ENCODE measurements at places on chromosomes 12 and 14. TPM values are rescaled to one million over a fixed set of nuclear protein-coding genes. Genes with fewer than 3 reads are reported as not detected.

ACACB gene
- 5.8 TPM for total RNA-seq

- no peaks in the 10 kb centered on the region for H3K27me3 ChIP-seq
- no peaks in the 10 kb centered on the region for H3K4me1 ChIP-seq
- H3K27ac ChIP-seq, result no peak overlapping the region
- peaks cover 14% of the 10 kb centered on the region for H3K36me3 ChIP-seq
- DNase-seq, result peak; percentile 79
Observed at GRCh38 chr14:69107407-69108003, 45.4 kb downstream of the DCAF5 start.

GRCh38 chr14:50530358-50530757 lies 2.0 kb downstream of the MAP4K5 start:
- peaks cover 17% of the 10 kb centered on the region for H3K36me3 ChIP-seq
- H3K27me3 ChIP-seq, result peaks cover 9% of the 10 kb centered on the region
- no peak overlapping the region for H3K27ac ChIP-seq

GRCh38 chr12:100474617-100475016 lies 951 bp downstream of the NR1H4 start:
- H3K4me3 ChIP-seq, result no peak overlapping the region
- no peak overlapping the region for H3K27ac ChIP-seq

CCT2 gene
- 490 TPM for total RNA-seq

TSPAN19 gene
- total RNA-seq, result not detected

DNA sequence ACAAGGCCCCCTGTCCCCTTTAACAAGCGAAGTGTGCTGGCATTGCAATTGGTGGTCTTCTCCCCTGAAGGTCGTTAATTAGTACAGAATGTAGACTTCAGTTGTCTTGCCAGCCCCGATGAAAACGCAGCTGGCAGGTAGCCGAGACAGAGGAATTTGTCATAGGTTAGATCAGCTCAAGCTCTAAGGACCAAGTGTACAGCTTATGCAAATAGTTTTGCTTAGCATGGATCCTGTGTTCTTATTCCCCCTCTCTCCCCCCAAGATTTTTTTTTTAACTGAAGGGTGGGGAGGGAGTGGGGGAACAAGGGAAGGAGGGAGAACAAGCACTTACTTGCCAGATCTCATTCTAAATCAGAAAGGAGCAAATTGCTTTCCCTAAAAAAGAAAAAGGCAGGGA lies 58.6 kb upstream of the PARP11 start:
- no peak overlapping the region for H3K4me3 ChIP-seq
- H3K36me3 ChIP-seq, result no peaks in the 10 kb centered on the region
- H3K27ac ChIP-seq, result no peak overlapping the region
- DNase-seq, result no peak
- peaks cover 54% of the 10 kb centered on the region for H3K4me1 ChIP-seq
- H3K27me3 ChIP-seq, result peaks cover 6% of the 10 kb centered on the region

KRT6A gene
- total RNA-seq, result not detected

DNA sequence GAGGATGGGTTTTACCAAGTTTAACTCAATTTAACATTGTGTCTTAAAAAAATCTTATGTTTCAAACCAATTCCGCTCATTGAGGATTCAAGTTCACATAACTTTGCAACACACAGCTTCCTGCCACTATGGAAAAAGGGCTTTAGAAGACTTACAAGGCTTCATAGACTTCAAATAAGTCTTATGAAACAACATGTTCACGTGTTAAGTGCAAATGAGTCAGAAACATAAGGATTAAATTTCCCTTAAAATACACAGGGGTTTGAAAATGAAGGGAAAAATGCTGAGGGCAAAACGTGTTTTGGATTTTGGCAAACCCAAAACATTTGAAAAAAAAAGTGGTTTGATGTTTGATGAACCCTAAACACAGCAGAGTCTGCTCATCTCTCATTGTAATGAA lies 364.8 kb downstream of the BMP4 start:
- no peaks in the 10 kb centered on the region for H3K4me1 ChIP-seq
- H3K36me3 ChIP-seq, result no peaks in the 10 kb centered on the region
- no peak overlapping the region for H3K27ac ChIP-seq
- no peak overlapping the region for H3K4me3 ChIP-seq
- H3K27me3 ChIP-seq, result peaks cover 2% of the 10 kb centered on the region
- DNase-seq, result no peak

GRCh38 chr12:62643486-62643885 lies 176.9 kb downstream of the MON2 start:
- H3K4me3 ChIP-seq, result no peak overlapping the region
- DNase-seq, result no peak
- H3K27me3 ChIP-seq, result peaks cover 11% of the 10 kb centered on the region
- H3K4me1 ChIP-seq, result peaks cover 10% of the 10 kb centered on the region
- H3K36me3 ChIP-seq, result no peaks in the 10 kb centered on the region
- H3K27ac ChIP-seq, result no peak overlapping the region

- H3K36me3 ChIP-seq, result no peaks in the 10 kb centered on the region
- H3K27ac ChIP-seq, result no peak overlapping the region
- peaks cover 2% of the 10 kb centered on the region for H3K27me3 ChIP-seq
- peaks cover 2% of the 10 kb centered on the region for H3K4me1 ChIP-seq
- DNase-seq, result no peak
Observed at GRCh38 chr14:104541905-104542465, 37.6 kb upstream of the C14orf180 start.

LPAR5 gene
- 3.3 TPM for total RNA-seq

GRCh38 chr12:75823475-75823874 lies 208.1 kb downstream of the PHLDA1 start:
- no peak overlapping the region for H3K4me3 ChIP-seq
- no peak overlapping the region for H3K27ac ChIP-seq
- H3K4me1 ChIP-seq, result no peaks in the 10 kb centered on the region
- DNase-seq, result no peak
- H3K27me3 ChIP-seq, result peaks cover 28% of the 10 kb centered on the region

DLK1 gene
- total RNA-seq, result not detected

SMOC1 gene
- total RNA-seq, result not detected

GRCh38 chr14:52906141-52906601 lies 44.7 kb downstream of the FERMT2 start:
- H3K27me3 ChIP-seq, result peaks cover 16% of the 10 kb centered on the region
- DNase-seq, result no peak
- H3K4me1 ChIP-seq, result no peaks in the 10 kb centered on the region
- no peaks in the 10 kb centered on the region for H3K36me3 ChIP-seq

GRCh38 chr12:100868487-100868886 lies 73.9 kb downstream of the ANO4 start:
- no peak overlapping the region for H3K27ac ChIP-seq
- H3K4me1 ChIP-seq, result no peaks in the 10 kb centered on the region
- no peaks in the 10 kb centered on the region for H3K36me3 ChIP-seq
- no peak overlapping the region for H3K4me3 ChIP-seq
- DNase-seq, result no peak

DNA sequence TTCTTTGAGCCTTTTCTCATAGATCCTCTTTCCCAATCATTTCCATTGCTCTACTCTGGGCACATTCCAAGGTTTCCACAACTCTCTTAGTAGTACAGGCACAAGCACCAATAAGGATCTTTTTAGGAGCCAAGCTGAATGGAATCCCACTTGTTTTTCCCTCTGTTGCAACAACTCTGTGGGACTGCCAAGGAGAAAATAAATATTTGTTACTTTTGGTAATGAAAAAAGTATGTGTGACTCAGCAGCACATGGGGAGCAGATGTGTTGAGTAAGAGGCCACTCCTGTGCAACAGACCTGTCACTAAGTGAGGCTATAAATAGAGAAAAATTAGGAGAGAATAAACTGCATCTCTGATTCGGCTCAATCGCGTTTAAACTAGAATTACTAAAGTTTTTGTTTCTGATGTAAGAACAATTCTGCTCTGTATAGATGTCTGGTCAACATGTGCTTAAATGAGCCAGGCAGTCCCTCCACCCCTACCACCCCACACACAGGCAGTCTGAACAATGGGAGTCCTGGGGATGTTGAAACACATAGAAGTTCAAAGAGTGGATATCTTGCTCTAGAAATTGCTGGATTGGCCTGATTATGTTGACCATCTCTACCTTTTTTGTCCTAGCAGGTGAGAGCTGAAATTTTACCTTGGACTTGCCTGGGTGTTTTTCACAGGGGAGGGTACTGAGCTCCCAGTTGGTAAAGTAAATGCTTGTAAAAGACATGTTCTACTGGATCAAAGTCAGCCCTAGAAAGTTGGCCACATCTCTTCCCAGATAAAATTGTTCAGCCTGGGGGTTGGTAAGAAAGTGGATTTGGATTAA lies 244.3 kb upstream of the NOVA1 start:
- H3K4me1 ChIP-seq, result no peaks in the 10 kb centered on the region
- no peaks in the 10 kb centered on the region for H3K27me3 ChIP-seq
- no peak overlapping the region for H3K4me3 ChIP-seq
- H3K27ac ChIP-seq, result no peak overlapping the region

PRKD1 gene
- total RNA-seq, result not detected

BIN2 gene
- total RNA-seq, result 33.2 TPM

- no peaks in the 10 kb centered on the region for H3K27me3 ChIP-seq
- no peak overlapping the region for H3K27ac ChIP-seq
- H3K4me3 ChIP-seq, result no peak overlapping the region
- DNase-seq, result no peak
- no peaks in the 10 kb centered on the region for H3K4me1 ChIP-seq
Observed at GRCh38 chr12:130457215-130457614, 119.5 kb downstream of the PIWIL1 start.

- H3K36me3 ChIP-seq, result no peaks in the 10 kb centered on the region
- no peak overlapping the region for H3K27ac ChIP-seq
- H3K27me3 ChIP-seq, result peaks cover 9% of the 10 kb centered on the region
- no peaks in the 10 kb centered on the region for H3K4me1 ChIP-seq
- DNase-seq, result no peak
Observed at GRCh38 chr12:49868952-49869815, 26.3 kb upstream of the BCDIN3D start.

GRCh38 chr12:18859400-18859799 lies 121.5 kb downstream of the CAPZA3 start:
- DNase-seq, result no peak
- H3K4me1 ChIP-seq, result no peaks in the 10 kb centered on the region
- no peak overlapping the region for H3K4me3 ChIP-seq
- no peak overlapping the region for H3K27ac ChIP-seq
- no peaks in the 10 kb centered on the region for H3K36me3 ChIP-seq

DNA sequence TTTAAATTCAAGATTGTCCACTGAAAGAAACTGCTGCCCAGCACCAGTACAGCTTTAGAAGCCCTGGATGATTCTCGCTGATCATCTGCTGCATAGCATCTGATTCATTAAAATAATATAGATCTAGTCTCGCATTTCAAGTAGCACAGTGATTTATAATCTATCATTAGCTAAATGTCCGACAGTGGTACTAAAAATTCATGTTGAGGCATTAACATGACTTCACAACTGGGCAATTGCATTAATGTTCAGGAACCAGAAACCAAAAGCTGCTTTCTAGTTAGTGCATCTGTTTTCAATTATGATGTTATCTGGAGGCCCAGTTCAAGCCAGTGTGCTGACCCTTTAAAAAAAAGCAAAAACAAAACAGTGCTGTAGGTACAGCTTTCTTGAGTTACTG lies 1987.2 kb upstream of the SEL1L start:
- H3K36me3 ChIP-seq, result no peaks in the 10 kb centered on the region
- H3K27me3 ChIP-seq, result no peaks in the 10 kb centered on the region
- no peak overlapping the region for H3K27ac ChIP-seq

GRCh38 chr12:105676694-105677093 lies 346.2 kb downstream of the C12orf75 start:
- no peaks in the 10 kb centered on the region for H3K4me1 ChIP-seq
- H3K27ac ChIP-seq, result no peak overlapping the region
- H3K27me3 ChIP-seq, result no peaks in the 10 kb centered on the region
- DNase-seq, result no peak
- no peaks in the 10 kb centered on the region for H3K36me3 ChIP-seq

DNA sequence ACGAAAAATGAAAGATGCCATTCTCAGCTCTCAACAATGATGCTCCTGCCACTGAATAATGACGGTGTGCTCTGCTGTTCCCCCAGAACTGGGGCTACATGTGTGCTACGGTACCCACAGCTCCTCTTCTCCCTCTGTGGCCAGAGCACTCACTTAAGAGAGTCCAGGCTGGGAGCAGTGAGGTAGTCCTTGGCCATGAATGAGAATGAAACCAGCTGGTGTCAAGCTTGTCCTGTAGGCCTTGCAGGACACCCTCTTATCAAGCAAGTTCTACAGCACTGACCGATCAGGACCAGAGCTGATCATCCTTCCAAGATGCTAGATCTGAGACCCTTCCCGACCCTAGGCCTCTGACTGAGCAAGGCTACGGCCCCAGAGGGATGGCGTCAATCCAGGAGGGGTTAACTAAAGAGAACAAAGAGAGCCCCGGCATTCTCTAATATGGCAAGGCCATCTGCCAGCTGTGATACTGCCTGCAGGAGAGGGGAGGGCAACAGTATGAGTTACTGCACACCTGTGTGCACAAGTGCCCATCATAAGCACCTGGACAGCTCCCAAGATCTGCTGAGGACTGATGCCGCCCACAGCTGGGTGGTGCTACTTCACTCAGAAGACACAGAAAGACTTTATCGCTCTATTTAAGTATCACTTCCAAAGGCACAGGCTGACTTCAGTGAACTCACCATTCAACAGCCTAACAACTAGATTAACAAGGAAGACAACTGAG lies 30.5 kb downstream of the APPL2 start:
- peak overlapping the region; percentile 89 for H3K27ac ChIP-seq
- peaks cover 20% of the 10 kb centered on the region for H3K4me1 ChIP-seq
- DNase-seq, result no peak
- H3K36me3 ChIP-seq, result peaks cover 38% of the 10 kb centered on the region
- H3K4me3 ChIP-seq, result no peak overlapping the region

DNA sequence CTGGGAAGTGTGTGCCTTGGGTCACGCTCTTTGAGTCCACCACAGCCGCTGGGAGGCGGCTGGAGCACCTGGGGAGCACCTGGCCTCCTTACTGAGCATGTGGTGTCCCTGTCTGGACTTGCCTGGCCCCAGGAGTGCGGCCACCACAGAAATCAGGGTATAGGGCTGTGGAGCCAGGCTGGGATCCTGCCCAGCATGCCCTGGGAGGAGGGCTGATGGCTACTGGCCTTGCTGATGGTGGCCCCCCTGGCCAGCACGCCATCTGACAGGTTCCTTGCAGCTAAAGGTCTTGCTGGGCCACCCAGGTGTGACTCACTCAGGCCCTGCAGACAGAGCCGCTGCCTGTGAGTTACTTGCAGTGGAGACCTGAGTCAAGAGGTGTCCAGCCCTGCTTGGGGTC lies 6.0 kb downstream of the ULK1 start:
- H3K4me3 ChIP-seq, result no peak overlapping the region
- no peak for DNase-seq
- H3K4me1 ChIP-seq, result peaks cover 6% of the 10 kb centered on the region
- no peaks in the 10 kb centered on the region for H3K36me3 ChIP-seq
- H3K27me3 ChIP-seq, result no peaks in the 10 kb centered on the region

DNA sequence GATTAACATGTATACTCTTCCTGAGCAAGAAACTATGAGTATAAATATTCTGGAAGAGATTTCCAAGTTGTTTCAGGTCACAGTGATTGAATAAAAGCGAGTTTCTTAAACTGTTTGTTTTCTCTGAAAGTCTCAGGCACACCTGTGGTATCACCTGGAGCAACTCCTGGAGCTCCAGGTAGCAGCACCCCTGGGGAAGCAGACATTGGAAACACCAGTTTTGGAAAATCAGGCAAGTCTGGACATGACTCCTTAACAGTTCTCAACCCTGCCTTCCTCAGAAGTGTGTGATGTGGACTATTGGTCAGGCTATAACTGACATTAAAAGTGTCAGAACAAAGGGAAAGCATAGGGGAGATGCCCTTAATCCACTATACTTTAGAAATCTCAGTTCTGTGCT lies 217.6 kb upstream of the CNTN1 start:
- H3K27me3 ChIP-seq, result no peaks in the 10 kb centered on the region
- no peak overlapping the region for H3K4me3 ChIP-seq
- DNase-seq, result peak; percentile 36
- H3K4me1 ChIP-seq, result no peaks in the 10 kb centered on the region
- H3K27ac ChIP-seq, result no peak overlapping the region
- H3K36me3 ChIP-seq, result no peaks in the 10 kb centered on the region

All from activated CD4-positive, alpha-beta T cell treated with anti-CD3 and anti-CD28 coated beads, Interleukin-2, amount 10 ng/mL, durations not matched to agents 24 days and 14 days (primary cell).